Jurkat, Clone E6-1 (cell line): ENCODE measurements at places on chromosomes 5 and 9.
A peak's percentile ranks its signal among the peaks of the same experiment; 100 is the strongest.

- DNase-seq: no peak
These were observed 32.3 kb downstream of the TNFAIP8 start for GRCh38 chr5:119387945-119388618.

DNA sequence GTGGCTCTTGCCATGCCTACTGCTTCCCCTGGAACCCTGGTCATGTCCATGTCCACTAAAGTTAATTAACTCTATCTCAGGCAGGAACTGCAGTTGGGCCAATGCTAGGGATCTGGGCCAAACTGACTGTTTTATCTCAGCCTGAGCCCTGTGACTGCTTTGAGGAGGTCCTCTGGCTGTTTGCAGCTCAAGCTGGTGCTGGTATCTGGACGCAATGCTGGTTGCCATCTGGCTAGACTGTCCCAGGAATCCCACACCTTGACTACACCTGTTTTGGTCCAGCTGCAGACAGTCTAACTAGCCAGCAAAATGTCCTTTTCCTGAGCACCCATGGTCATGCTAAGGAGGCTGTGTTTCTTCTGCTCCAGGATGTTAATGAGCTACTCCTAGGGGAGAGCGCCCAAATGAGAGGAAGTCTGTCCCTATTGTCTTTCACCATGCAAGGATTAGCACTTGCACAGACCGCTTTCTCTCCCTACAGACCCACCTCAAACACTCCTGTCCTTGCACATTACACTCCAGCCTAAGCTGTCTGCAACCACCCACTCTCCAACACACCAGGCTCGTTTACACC, 251.0 kb downstream of the SH3GL2 start:
- DNase-seq: no peak

DNA sequence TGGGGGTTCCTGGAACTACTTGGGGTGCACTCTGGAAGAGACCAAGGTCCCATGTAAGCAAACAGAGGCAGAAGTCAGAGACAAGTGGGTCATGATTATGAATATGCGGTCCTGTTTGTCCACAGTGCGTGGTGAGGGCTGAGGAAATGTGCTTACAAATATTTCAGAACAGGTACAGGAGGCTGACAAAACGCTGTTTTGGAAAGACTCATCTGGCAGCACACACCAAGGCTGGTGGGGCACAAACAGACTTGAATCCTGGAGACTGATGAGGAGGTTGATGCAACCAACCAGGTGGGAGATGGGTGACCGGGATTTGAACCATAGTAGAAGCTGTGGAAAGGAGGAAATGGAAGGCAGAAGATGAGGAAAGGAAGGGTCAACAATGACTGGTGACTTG, 83.8 kb downstream of the ADRB2 start:
- DNase-seq: no peak

DNA sequence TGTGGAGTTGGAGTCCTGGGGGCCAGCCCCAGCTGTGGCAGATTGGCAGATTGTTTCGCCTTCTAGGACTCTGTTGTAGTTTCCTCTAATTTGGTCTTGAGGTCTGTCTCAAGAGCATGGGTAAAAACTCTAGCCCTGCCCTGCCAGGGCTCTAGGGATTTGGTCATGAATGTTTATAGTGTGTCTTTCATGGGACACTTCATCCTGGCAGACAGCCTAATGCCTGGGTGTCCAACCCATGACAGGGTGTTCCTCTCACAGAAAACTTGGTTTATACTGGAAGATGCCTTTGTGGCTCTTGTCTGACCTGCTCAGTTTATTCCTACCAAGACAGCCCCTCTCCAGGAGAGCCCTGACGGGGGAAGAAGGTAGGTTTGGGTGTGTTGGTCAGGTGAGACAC, 45.5 kb downstream of the GALNT12 start:
- no peak for DNase-seq

- DNase-seq: no peak
These were observed 45.7 kb downstream of the PRDM6 start for GRCh38 chr5:123134653-123135181.

DNA sequence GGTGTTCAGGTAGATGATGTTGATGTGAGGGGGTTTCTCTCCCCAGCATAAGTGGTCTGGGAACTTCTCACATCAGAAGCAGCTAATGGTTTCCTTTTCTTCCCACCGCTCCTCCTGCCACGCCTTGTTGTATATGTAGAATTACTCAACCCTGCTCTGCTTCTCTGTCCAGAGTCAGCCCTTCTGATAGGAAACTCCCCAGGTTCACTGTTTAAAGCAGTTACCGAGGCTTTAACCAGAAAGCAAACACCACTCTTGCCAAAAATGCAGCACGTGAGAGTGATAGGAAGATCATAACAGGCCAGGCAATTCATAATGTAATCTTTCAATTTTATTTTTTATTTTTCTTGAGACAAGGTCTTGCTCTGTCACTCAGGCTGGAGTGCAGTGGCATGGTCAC, 10.5 kb upstream of the TMEM252 start:
- no peak for DNase-seq

DNA sequence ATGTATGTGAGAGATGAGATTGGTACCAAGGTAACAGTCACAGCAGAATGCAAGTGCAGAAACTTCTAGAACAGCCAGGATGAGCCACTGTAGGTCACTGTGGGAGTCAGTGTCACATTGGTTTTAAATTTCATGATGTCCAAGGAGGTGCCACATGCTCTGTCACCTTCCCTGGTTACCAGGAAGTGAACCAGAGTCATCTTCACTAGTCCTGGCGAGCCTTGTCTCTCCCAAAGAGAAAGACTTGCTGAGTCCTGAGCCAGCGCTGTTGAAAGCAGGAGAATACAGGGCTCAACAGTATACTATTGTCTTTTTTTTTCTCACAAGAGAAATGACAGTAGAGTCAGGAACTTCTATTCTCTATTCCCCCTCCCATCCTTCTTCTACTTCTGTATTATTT, 615.5 kb downstream of the RAB3C start:
- DNase-seq: no peak

GRCh38 chr9:22643541-22643940, 196.9 kb downstream of the DMRTA1 start:
- no peak for DNase-seq

DNA sequence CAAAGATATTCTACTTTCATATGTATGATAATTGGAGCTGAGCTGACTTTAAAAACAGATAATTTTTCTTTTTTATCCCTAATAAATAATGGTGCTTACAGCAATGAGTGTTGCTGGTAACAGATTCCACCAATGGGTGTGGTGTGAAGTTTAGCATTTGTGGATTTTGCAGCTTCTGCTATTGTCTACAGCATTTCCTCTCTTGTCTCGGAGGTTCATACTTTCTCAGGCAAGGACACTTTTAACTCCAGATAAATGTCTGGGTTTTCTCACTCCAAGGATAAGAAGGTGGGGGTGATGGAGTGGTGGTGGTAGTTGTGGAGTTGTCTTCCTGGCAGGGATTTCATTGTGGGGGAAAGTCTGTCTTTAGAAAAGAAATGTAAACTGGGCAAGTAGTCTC, 120.0 kb upstream of the CDKN2B start:
- no peak for DNase-seq

GRCh38 chr9:103410059-103410458, 414.9 kb downstream of the CYLC2 start:
- DNase-seq: no peak

DNA sequence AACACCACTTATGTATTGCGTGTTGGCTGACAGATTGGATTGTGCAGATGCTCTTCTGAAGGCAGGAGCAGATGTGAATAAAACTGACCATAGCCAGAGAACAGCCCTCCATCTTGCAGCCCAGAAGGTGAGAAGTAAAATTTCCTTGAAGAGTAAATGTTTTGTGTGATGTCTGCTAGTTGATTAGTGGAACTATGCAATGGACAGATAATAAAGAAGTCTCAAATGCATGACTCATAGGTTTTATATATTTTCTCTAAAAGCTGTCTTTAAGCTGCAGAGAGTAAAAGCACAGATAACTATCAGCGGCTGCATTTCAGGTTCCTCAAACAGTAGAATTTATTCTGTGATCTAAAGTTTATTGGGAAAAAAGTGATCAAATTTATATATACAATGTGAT, 27.4 kb downstream of the INVS start:
- DNase-seq: no peak

DNA sequence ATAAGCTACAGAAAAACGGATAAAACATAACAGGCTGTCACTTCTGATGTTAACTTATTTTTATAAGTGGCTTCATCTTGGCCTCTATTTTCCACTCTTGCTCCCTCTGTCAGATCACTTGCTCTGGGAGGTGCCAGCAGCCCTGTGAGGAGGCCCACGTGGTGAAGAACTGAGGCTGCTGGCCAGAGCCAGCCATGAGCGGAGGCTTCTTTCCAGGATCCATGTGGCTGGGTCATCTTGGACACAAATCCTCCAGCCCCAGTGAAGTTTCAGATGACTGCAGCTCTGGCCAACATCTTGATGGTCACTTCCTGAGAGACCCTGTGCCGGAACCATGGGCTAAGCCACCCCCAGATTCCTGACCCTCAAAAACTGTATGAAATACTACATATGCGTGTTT, 7.5 kb upstream of the CMBL start:
- no peak for DNase-seq

GRCh38 chr5:135741040-135741439, 93.4 kb upstream of the SLC25A48 start:
- DNase-seq: no peak

GRCh38 chr5:135081240-135081639, 47.2 kb upstream of the PITX1 start:
- no peak for DNase-seq

GRCh38 chr9:127786773-127787104, 905 bp downstream of the CDK9 start:
- DNase-seq: no peak

- DNase-seq: peak; percentile 51
These were observed 92.4 kb downstream of the ARL15 start for GRCh38 chr5:54217826-54218503.

GRCh38 chr9:34971146-34971811, 13.2 kb downstream of the PHF24 start:
- no peak for DNase-seq

DNA sequence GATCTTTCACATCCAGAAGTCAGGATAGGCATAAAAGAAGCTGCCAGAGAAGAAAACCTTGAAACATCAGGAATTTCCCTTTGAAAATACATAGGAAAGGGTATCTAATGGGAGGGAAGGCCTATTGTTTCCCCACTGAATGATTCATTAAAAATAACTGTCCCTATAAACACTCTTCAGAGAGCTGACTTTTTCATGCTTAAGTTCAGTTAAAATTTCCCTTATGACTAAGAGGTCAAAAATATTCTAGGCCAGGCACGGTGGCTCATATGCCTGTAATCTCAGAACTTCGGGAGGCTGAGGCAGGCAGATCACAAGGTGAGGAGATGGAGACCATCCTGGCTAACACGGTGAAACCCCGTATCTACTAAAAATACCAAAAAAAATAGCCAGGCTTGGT, 499.5 kb downstream of the ENC1 start:
- no peak for DNase-seq

GRCh38 chr5:133687212-133688061, 75.1 kb upstream of the FSTL4 start:
- DNase-seq: no peak

DNA sequence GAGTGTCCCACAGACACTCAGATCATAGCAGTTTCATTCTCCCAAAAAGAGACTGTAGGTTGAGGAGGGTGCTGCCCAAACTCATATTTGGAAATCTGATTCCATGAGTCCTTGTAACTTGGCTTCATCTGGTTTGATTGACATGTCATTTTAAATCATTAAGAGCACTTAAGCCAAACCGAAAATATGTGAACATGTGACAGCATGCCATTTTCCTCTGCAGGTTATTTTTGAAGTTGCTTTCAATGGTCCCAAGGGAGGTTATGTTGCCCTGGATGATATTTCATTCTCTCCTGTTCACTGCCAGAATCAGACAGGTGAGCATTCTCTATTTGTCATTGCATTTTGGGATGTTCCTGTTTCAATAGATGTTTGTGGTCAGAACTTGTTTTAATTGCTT, 87.6 kb downstream of the MAMDC2 start:
- no peak for DNase-seq

GRCh38 chr5:39423331-39423751, 1.4 kb downstream of the DAB2 start:
- DNase-seq: no peak

DNA sequence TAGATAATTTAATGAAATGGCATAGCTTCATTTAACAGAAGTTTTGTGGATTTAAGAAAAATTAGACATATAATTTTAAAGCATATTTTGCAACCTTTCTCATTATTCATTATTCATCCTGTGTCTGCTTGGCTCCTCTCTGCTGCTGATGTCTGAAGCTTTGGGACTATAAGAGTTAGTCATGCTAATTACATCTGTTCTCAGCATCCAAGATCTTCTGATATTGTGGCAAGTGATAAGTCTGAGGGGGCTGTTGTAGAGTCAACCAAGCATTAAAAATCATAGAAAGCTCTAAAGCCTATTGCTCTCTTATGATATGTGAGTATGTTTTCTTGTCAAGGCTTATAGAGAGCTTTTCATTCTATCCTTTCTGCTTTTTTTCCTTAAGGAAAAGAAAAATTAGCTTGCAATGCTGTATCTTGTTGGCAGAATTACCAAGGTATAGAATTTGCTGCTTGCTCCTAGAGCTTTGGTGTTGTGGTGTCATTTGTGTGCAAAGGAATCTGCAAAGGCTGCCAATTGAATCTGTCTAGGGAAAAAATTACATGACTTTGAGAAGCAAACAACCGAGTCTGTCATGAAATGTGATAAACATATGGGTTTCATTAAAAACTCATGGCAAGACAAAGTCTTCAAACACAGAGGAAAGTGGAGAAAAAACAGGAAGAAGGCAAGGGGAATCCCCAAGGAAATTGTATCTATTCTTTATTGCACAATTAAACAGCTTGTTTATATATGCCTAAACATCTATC, 156.1 kb upstream of the DAB2 start:
- DNase-seq: no peak

DNA sequence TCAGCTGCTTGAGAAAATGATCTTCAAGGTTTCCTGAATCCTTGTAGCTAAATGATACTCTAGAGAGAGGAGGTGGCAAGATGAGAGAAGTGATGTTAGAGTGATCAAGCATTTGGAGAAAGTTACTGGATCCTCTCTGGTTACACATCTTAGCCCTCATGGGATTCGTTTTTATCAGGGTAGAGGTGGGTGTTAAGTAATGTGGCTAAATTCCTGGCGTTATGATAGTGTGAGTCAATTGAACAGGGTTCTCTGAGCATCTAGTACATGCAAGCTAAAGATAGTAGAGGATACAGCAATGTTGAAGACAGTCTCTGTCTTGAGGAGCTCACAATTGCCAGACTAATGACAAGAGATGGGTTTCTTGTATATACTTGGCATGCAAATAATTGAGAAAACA, 123.7 kb downstream of the PSD2 start:
- DNase-seq: no peak

DNA sequence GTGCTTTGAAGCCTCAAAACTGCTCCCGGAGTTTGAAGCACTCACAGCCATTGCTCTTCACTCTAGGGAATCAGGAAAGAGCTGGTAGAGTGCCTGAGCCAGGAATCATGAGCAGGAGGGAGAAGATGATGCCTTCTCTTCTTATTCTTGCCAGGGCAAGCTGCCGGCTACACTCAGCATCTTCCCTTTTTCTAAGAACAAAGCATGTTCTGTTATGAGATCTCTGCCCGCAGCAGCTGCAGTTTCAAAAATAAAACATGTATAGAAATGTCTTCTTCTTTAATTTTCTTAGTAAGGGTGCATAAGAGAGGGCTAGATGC, 57.9 kb upstream of the RICTOR start:
- DNase-seq: no peak
